ENCODE measurements at places on chromosomes 13 and 19.

DNA sequence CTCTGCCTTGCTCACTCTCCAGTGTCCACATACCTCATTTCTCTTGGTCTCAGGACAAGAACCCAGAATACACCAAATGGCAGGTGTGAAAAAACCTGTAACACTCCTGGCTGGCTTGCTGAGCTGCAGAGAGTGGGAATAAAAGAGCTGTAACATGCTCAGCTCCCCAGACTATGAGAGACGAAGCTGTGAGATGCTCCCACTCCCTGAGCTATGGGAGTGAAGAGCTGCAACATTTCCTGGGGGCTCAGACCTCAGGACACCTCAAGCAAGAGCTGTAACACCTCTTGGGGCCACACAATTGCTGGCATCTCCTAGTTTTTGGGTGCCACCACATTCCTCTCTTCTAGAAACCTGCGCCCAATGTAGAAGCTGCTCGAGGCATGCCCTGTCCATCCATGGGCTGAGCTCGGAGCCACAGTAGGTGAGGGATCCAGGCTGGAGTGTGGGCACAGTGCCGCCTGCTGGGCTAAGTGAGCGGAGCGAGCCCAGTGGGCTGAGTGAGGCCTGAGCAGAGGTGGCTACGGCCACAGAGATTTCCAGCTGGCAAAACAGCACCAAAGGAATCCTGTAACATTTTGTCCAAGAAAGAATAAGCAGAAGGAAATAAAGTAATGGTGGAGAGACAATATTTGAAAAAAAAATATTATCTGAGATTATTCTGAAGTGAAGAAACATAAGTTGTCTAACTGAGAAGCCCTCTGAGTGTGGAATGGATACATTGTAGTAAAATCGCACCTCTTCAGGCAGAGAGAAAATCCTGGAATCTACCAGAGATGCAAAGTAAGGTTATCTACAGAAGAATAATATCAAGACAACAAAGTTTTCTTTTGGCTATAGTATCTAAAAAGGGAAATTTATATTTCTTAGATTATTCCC lies 186.2 kb upstream of the PCDH9 start:
- DNase-seq: no peak

- no peak for DNase-seq
Observed at GRCh38 chr19:13215572-13216380, 65.6 kb downstream of the IER2 start.

DNA sequence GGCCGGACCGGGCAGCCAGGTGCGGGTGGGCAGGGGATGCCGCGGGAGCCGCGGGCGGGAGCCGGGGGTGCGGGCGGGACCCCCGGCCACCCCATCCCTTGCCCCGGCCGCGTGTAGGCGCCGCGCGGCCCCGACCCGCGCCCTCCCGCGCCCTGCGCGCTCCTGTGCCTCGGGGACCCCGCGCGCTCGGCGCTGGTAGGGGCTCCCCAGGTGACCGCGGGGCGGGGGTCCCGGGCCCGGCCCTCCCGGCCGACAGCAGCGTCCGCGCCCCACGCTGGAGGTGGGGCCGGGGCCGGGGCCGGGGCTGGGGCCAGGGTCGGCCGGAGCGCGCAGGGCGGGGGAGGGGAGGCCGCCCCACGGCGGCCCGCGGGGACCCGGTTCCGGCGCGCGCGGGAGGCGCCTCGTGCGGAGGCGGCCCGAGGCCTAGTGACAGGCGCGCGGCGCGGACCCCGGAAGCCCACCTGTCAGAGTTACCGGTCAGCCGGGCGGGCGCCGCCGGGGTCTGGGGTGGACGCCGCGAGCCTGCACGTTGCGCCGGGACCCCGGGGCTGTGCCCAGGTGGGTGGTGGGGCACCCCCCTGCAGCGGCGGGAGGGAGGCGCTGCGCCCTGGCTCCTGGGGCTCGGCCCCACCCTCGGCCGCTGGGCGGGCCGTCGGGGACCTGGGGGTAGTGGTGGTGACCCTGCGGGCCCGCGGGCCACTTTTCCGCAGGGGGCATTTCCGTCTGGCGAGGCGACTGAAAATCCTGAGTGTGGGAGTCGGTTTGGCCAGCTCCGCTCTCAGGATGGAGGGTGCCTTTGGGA lies 518 bp downstream of the TFDP1 start:
- no peak for DNase-seq

DNA sequence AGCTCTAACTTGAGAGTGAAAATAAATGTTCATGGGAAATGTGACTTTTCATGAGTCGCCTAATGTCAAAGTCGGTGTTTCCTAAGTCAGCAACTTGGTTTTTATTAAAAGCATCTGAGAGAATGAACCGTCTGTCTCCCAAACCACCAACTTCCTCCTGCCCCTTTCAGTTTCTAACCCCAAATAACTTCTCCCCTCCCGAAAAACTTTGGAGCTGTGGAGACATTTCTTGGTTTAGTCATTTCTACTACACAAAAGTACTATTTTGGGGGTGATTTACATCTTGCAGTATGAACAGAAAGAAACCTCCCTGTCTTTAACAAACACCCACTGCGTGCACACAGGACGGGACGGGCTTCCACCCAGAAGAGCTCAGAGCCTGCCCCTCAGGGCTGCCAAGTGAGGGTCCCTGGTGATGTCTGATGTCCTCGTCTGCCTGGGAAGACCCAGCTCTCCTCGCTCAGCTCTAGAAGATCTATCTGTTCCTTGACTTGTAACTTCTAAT lies 65.0 kb downstream of the RASA3 start:
- no peak for DNase-seq

DNA sequence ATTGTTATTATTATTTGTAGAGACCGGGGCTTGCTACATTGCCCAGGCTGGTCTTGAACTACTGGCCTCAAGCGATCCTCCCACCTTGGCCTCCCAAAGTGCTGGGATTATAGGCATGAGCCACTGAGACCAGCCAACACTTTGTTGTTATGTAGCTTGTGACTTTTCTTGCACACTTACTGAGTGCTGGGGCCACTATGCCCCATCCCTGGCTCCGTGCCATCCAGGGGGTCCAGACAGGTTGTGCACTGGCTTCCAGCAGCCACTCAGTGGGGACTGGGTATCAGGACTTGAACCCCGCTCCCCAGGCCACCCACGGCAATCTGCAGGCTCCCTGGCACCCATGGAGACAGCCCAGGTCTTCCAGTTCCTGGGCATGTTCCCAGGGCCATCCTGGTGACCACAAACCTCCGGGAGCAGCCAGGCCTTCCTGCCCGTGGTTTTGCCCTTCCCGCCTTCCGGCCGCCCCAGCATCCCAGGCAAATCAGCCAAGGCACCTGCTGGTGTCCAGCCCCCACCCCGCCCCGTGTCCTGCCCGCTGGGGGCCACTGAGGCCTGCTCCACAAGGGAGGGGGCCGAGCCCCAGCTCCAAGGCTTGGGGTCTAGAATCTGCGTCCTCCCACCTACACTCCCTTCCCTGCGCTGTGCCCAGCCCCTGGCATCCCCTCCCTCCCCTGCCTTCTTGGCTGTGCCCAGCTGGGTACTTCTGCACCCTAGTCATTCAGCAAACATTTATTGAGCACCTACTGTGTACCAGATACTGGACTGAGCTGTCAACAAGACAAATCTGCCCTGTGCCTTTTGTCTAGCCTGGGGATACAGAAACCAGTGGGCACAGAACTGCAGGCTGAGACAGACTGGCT lies 23.7 kb upstream of the SEMA6B start:
- no peak for DNase-seq

- no peak for DNase-seq
Observed at GRCh38 chr19:33227242-33227650, 1.6 kb upstream of the SLC7A10 start.

GRCh38 chr19:17576758-17577456 lies 21.5 kb downstream of the COLGALT1 start:
- no peak for DNase-seq

- DNase-seq: peak; percentile 36
Observed at GRCh38 chr13:44273991-44274770, 99.4 kb upstream of the SERP2 start.

- no peak for DNase-seq
Observed at GRCh38 chr19:54201172-54201701, 579 bp downstream of the RPS9 start.

DNA sequence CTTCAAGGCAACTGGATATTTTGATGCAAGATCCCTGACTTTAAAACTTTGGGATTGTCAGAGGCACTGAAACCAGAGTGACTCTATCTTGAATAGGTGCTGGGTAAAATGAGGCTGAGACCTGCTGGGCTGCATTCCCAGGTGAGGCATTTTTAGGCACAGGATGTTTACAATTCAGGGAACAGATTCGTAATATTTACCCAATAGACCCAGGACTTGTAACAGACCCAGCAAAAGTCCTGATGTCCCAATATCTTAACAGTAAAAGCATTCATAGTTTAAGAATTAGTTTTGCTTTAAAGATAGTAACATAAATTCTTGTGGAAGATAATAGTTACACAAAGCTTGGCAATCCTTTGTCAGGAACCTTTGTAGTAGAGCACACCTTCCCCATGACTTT lies 166.2 kb downstream of the FGF14 start:
- DNase-seq: no peak

DNA sequence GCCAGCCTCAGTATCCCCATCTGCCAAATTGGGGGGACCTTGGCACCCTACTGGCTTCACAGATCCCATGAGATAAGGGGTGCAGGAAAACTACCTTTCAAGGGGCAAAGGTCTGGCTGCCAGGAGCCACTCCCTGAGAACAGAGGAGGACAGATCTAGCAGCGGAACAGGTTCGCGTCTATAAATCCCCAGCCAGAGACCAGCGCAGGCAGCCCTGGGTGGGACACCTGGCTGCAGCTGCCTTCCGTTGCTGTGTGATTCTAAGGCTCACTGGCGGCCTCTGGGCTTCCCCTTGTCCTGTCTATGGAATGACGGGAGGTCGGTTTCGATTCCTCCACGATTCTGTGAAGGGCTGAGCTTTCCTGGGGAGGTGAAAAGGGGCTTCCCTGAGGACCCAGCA lies 7.3 kb downstream of the RELB start:
- no peak for DNase-seq

GRCh38 chr13:45950386-45951000 lies 98.9 kb upstream of the SIAH3 start:
- no peak for DNase-seq

- no peak for DNase-seq
Observed at GRCh38 chr19:4057931-4058692, 8.6 kb downstream of the ZBTB7A start.

- no peak for DNase-seq
Observed at GRCh38 chr13:36323951-36324566, 22.1 kb downstream of the SPART start.

- DNase-seq: no peak
Observed at GRCh38 chr13:34474187-34474868, 467.7 kb upstream of the NBEA start.

GRCh38 chr13:98776644-98777043 lies 24.2 kb upstream of the SLC15A1 start:
- DNase-seq: no peak

GRCh38 chr13:99971576-99972189 lies at the start of gene ZIC5:
Gene ZIC5, minus strand, starts transcription at chr13:99971767. Its CDS starts 164 bp downstream, at chr13:99971603.
- no peak for DNase-seq

All from NCI-H2029 (cell line).